Epithelial cell of esophagus (primary cell): ENCODE measurements at places on chromosomes 1 and 21.

DNA sequence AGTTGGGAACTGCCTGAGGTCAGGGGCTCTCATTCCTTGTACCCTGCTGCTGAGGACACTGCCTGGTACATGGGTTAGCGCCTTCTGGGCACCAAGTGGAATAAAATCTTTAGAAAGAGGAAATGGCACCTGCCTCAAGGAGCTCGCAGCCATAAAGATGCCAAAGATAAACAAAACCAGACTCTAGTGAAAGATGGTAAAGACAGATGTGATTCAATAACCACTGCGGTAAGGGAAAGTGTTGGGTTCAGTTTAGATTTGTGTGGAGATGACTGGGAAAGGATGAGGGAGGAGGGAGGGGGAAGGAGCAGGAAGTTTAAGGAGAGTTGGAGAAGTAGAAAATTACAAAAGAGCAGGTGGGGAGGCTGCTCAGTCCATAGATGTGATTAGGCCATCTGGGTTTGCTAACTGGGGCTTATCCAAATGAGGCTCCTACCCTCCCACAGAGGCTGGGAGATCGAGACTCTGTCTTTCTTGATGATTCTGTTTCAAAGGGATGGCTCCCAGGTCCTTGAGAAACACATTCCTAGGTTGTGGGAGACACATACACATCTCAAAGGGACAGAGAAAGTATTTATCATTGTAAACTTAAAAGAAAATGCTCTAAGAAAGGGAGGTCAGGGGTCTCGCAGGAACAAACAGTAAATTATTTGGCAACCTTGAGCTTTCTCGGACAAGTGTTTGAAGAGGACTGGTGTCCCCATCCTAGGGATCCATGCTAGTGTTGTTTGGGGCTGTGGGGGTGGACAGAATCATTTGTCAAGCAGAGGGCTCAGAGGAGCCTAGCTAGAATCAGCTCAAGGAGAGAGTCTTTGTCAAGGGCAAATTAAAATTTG lies 65.7 kb upstream of the MORC3 start:
- DNase-seq = no peak

DNA sequence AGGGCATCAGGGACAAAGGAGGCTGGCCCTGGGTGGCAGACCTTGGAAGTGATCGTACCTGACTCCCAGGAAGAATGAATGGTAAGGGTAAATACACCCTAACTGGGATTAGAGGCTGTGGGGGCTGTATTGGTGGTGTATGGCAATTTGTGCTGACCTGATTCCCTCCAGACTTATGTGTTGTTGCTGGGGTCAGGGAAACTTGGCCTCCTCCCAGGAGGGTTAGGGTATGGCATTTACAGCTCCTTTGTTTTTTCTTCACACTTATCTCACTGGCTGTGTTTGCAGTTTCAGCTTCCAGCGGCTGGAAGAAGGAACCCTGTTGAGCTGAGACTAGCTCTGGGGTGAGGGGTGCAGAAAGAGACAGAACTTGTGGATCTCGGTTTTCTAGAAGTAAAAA lies 8.2 kb downstream of the VANGL1 start:
- DNase-seq = no peak

GRCh38 chr1:34319218-34319617 lies 142.5 kb downstream of the C1orf94 start:
- no peak for DNase-seq

GRCh38 chr1:18578271-18578670 lies 52.4 kb upstream of the PAX7 start:
- DNase-seq = no peak

DNA sequence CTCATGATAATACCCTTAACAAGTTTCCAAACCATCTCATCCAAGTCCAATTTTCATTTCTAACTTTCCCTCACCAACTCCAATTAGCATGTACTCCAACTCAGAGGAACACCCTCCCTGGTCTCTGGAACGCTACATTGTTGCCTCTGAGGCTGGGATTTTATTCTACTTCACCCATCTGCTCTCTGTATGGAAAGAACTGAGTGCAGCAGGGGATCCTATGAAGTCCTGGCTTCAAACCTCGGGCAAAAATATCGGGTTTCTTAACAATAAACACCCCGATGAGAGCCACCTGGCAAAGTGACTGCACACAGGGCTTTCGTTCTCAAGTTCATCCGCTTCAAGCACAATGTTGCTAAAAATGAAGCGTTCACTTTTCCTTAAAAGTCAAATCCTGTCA lies 99.6 kb downstream of the CRB1 start:
- DNase-seq = no peak

DNA sequence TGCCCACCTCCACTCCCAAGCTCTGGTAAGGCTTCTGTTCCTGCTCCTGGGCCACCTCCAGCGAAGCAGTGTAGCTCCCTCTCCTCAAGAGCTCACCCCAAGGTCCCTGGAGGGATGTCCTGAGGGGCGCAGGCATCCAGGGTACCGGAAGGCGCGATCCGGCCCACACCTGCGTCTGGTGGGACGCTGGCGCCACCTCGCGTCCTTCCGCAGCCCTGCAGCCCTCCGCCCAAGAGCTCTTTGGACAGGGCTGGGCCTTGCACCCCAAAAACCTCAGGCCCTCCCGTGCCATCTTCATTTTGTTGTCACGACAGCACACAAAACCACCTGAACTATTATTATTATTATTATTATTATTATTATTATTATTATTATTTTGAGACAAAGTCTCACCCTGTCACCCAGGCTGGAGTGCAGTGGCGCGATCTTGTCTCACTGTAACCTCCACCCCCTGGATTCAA lies 49.2 kb upstream of the PAX7 start:
- DNase-seq = peak; percentile 36

GRCh38 chr1:8096105-8097011 lies 70.2 kb upstream of the ERRFI1 start:
- DNase-seq = peak; percentile 81

GRCh38 chr1:222697826-222698225 lies 14.5 kb downstream of the AIDA start:
- no peak for DNase-seq

DNA sequence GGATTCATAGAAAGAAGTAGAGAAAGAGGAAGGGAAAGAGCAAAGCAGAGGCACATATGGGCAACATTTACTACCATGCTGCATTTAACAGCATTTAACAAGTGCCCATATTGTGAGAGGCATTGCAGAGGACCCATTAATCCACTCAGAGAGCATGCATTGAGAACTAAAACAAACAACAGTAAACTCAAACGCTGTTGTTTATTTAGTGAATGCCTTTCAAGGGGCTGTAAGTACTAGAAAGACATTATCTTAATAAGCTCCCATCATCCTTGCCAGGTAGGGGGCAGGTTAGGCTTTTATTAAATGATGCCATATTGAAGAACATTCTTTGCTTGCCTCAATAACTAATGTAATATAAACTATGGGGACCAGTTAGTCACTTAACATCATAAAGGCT lies 254.3 kb upstream of the DAB1 start:
- DNase-seq = no peak

DNA sequence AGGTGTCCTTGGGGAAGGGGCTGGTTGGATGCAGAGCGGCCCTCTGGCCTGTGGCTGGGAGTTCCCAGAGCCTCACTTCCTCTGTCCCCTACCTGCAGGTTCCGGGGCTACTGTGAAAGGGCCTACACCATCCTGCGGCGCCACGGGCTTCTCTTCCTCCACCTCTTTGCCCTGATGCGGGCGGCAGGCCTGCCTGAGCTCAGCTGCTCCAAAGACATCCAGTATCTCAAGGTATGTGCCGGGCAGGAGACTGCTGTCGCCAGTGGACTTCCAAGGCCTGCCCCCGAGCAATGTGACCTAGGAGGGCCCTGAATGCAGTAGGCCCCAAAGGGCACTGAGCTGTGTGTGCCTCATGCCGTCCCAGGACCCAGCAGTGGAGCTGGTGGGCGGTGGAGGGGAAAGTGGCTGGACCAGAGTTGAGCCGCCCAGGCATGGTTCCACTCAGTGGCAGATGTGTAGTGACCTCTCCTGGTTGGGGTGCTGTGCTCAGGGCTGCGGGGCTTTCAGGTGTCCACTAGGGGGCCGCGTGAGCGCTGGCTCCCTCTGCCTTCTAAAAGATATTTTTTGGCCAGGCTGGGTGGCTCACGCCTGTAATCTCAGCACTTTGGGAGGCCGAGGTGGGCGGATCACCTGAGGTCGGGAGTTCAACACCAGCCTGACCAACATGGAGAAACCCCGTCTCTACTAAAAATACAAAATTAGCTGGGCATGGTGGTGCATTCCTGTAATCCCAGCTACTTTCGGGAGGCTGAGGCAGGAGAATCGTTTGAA lies 73.4 kb downstream of the PIK3CD start:
- peak; percentile 70 for DNase-seq

- peak; percentile 73 for DNase-seq
Observed at GRCh38 chr1:210321131-210321530, 7.6 kb upstream of the HHAT start.

- no peak for DNase-seq
Observed at GRCh38 chr1:24691051-24691450, 47.9 kb downstream of the SRRM1 start.

- no peak for DNase-seq
Observed at GRCh38 chr1:63747445-63747844, 26.4 kb upstream of the ROR1 start.

- peak; percentile 75 for DNase-seq
Observed at GRCh38 chr1:92356956-92357355, 58.1 kb downstream of the RPAP2 start.

DNA sequence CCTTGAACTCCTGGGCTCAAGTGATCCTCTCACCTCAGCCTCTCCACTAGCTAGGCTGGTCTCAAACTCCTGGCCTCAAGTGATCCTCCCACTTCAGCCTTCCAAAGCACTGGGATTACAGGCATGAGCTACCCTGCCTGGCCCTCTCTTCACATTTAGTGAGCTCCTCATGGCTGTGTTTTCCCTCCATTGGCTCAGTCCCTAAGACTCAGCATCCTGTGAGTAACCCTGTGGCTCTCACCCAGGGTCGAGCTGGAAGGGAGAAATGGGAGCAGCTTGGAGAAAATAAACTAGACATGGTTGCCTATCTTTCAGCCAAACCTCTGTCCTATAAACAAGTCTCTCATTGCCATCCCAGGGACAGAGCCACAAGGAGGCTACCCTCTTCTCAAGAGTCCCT lies 17.5 kb downstream of the NCF2 start:
- DNase-seq = no peak

DNA sequence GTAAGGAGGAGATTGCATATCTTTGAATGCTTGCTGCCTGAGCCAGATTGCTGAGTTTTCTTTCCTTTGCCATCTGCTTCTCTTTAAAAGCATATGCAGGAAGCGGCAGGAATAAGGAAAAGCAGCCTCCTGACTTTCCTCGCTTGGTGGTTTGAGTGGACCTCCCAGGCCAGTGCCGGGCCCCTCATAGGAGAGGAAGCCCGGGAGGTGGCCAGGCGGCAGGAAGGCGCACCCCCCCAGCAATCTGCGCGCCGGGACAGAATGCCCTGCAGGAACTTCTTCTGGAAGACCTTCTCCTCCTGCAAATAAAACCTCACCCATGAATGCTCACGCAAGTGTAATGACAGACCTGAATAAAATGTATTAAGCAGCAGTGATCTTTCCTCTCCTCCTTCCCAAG lies 1.5 kb downstream of the CORT start:
- no peak for DNase-seq

GRCh38 chr1:45047032-45047431 lies 35.0 kb downstream of the UROD start:
- DNase-seq = peak; percentile 4

- no peak for DNase-seq
Observed at GRCh38 chr1:12518931-12519692, 98.9 kb downstream of the DHRS3 start.

DNA sequence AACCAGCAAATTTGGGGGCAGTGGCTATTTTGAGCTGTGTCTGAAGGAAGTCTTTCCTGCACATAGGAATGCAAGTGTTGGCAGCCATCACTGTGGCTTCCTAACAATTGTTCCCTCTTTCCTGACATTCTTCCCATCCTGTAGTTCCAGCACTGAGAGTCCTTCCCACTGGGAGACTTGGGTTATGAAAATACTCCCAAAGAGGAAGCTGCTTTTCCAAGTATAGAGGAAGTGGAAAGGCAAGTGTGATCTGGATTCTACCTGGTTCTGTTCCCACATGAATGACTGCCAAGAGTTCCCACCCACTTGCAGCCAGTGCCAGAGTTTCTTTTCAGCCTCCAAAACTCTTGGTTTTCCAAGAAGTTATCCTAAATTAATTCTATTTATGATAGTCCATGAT lies 98.5 kb upstream of the CD53 start:
- DNase-seq = no peak

DNA sequence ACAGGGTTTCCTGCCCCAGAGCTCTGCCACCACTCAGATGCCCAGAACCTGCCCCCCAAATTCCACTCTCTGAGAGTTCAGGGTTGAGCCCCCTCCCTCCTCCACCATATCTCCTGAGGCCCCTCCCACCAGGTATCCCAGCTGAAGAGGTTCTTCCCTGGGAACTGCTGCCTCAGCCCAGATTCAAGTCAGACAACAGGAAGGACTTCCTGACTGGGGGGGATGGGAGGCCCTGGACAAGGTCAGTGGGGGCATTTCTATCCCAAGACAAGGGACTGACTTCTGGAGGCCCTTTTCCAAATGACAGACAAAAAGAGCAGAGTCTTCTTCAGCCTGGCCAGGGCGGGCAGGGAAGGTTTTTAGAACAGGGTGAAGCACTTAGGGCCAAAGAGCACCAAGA lies 24.1 kb upstream of the TENT5B start:
- no peak for DNase-seq

DNA sequence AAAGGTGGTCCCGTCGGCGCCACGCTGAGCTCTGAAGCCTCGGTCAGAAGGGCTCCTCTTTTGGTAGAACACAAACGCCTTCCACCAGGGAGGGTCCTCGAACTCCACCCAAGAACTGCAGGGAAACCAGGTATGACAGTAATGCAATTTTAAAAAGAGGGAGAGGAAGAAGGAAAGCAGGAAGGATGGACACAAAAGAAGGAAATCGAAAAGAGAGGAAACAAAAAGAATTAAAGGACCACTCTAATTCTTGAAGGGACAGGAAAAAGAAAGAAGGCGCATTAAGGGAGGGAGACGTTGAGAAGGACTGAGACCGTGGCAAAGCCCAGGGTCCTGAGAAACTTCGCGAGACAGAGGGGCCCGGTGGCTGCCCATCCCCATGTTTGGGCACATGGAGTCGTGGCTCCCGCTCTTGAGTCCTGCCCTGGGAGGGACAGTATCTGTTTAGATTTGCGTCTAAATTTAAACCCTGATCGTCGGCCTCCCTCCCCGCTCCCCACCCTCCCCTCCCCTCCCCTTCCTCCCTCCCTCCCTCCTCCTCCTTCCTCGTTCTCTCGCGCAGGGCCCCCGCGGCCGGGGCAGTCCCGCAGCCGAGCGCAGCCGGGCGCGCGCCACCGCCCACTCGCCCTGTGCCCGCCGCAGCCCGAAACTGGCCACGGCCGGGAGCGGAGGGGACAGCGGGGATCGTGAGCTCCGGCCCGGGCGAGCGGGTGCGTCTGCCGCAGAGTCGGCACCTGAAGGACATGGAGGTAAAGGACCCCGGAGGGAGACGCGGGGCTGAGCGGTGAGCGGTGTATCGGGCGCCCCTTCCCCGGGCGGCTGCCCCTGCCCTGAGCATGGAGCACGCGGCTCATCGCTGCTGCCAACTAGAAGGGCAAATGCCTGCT lies at the start of gene RCSD1:
RCSD1 (plus strand) TSS at position 552 of the 887 bp plus-strand sequence; CDS start at position 744, 192 bp downstream.
- peak; percentile 16 for DNase-seq
